CD4-positive, alpha-beta T cell (primary cell): ENCODE measurements at places on chromosomes 12 and 14.
A peak's percentile ranks its signal among the peaks of the same experiment; 100 is the strongest.

DNA sequence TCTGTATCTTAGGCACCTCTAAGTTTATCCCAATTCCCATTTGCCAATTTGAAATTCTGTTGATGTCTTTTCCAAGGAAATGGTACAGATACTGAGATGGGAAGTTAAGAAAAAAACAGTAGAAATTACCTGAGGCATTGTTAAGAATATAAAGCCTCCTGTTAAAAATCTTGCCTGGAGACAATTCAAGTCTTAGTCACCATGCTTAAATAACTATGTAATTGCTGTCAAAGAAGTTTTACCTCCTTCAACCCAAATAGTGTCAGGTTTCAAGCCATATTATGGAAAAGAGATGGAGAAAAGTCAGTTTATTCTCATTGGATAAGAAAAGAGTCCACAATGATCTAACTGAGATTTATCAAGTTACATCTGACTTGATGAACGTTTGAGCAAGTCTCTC, 974.7 kb downstream of the GALC start:
- DNase-seq = no peak

DNA sequence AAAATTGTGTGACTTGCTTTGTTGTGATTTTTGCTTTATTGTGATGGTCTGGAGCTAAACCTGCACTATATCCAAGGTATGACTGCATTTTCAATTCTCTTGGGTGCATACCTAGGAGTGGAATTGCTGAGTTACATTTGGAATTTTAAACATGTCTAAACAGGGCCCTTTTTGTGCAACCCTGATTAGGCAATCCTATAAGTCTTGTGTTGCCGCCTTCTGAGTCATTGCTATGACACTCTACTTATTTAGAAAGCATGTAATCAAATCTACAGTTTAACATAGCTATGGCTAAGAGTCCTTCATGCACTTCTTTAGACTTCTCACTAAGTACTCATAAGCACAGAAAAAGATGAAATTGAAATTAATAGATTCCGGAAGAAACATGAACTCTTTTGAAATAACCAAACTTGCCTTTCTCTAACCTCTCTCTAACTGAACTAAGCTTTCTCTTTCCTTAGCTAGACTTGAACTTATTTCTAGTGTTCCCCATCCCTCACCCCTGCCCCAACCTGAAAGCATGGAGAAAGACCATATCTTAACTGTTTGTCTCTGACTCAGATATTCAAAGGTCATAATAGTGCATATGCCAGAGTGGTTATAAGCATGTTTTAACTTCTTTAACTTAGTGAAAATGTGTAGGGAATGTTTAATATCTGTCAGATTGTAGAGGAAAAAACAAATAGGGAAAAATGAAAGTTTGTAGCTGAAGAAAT, 203.0 kb downstream of the SNAPC1 start:
- no peak for DNase-seq

DNA sequence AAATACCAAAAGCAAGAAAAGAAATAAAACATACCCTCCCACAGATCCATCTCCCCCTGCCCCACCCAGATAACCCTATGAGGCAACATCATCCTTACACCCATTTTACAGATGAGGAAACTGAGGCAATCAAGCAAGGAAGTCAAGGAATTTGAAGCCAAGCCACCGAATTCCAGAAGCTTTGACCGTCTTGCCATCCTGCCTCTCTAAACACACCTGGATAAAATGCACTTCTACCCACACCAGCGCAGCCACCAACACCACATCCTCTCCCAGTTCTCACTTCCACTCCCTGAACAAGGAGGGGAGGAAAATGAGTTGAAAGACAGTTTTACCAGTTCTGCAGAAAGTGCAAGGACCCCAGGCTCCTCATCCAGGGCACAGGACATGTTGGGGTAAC, 13.6 kb downstream of the CMKLR1 start:
- no peak for DNase-seq

DNA sequence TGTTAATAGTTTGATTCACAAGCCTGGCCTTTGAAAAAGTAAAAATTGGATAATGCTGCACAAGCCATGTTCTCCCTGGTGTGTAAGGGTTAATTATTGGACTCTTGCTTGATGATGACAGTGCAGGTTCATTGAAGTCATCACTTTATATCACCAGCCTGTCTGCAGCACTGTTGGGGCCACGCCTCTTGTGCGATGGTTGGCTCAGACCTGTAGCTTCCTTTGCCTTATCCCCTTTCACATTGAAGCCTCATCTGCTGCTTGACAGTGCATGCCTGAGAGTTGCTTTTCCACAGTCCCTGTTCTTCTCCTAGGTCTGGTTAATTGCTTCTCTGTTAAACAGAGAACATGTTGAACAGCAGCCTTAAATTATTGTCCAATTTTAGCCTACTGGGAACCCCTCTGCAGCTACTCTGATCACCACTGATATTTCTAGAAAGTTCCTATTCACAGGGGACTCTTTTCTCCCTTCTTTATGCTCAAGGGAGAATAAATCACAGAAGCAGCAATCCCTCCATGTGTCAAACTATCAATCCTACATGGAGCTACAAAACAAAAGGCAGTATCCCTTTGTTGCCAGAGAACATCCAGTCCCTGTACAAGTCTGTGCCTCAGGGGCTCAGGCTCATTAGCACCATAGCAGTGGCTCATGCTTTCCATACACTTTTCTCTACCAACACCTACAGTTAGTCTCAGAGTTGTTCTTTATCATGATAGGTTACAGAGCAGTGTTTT, 322.1 kb downstream of the RGS6 start:
- DNase-seq = no peak

DNA sequence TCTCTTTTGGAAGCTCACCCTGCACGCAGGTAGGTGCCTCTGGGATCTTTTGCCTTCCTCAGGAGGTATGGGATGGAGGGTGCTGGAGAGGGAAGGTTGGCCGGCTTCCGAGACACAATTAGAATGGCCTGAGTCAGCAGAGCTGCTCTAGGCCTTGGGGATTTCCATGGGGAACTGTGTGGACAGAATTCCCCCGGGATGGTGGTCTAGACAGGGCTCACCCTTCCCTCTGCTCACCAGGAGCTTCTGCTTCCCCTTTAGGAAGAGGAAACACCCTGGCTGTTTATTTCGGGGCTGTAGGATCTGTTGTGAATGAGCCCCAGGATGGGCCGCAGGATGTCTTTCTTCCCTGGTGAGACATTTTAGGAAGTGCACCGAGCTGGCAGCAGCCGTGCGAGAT, 43.7 kb upstream of the TMED10 start:
- DNase-seq = peak; percentile 32

- no peak for DNase-seq
Observed at GRCh38 chr14:24233538-24233866, 773 bp downstream of the GMPR2 start.

- no peak for DNase-seq
Observed at GRCh38 chr12:92070864-92071445, 74.7 kb downstream of the BTG1 start.

DNA sequence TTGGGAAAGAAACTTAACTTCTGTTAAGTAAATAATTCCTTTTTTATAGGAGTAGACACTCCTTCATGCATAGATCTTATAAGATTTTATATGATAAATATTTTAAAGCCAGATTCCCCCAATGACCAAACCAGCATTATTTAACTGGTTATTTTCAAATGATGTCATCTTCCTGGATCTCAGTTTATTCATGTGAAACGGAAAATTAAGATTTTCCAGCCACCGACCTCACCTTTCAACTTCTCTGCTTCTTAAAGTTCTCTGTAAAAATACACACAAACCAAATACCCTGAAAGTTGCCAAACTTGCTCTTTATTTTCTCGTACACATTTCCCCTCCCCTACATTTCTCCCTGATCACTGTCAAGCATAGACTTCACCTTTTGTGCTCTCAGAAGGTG, 364.2 kb downstream of the GALC start:
- no peak for DNase-seq

GRCh38 chr12:4269279-4269991, 4.1 kb upstream of the CCND2 start:
- peak; percentile 91 for DNase-seq

- DNase-seq = no peak
Observed at GRCh38 chr12:80443974-80444666, at the start of gene PTPRQ. Gene PTPRQ (plus strand): TSS chr12:80444235. CDS start chr12:80444346, 111 bp downstream.

GRCh38 chr14:37932008-37932407, 275.7 kb upstream of the SSTR1 start:
- no peak for DNase-seq

GRCh38 chr12:26623136-26623535, 209.9 kb downstream of the ITPR2 start:
- DNase-seq = no peak

GRCh38 chr12:124719231-124719630, 144.4 kb downstream of the SCARB1 start:
- DNase-seq = no peak
